CD8-positive, alpha-beta memory T cell (primary cell): ENCODE measurements at places on chromosomes 3 and 15.

GRCh38 chr3:197680955-197681521 lies 55.7 kb downstream of the RUBCN start:
- DNase-seq: no peak

- DNase-seq: peak; percentile 10
Observed at GRCh38 chr15:89171136-89172072, 50.0 kb downstream of the RLBP1 start.

DNA sequence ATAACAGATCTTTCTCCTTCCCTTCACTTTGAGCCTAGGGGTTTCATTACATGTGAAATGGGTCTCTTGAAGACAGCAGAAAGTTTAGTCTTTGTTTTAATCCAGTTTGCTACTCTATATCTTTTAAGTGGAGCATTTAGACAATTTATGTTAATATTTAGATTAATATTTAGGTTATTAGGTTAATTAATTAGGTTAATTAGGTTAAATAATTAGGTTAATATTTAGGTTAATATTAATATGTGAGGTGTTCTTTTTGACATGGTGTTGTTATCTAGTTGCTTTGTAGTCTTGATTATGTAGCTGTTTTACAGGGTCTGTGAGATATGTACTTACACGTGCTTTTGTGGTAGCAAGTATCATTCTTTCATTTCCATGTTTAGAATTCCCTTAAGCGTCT lies 312.9 kb downstream of the NEK10 start:
- no peak for DNase-seq

DNA sequence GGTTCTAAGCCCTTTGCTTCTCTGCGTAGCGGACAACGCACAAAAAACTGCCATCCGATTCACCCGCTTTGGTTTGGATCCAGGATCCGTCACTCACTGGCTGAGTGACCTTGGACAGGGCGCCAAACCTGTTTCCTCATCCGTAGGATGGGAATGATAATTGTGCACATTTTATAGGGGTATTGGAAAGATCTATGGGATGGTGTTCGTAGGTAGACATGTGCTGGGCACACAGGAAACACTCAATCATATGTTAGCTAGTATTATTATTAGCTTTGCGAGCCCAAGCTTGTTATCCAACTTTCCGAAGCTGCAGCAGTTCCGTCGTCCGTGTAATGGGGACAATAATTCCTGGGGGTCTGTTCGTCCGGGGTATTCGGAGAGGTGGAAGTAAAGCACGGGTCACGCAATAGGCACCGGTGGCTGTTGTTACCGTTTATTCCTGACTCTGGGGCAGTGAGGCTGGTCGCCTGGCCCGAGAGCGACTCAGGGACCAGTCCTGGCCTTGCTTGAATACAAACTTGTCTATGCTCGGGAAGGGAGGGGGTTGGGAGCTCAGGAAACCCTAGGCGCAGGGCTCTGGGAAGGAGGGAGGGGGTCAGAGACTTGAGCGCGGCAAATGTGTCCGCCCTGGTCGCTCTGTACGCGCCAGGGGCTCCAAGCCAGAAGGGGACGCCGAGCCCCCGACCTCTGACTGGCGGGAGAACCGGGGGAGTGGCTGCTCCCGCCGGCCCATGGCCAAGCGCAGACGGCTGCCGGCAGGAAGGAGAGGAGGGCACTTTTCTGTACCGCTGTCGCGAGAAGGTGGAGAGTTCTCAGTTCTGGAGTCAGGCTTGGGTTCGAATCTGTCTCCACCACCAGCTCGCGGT lies 1.3 kb downstream of the SPSB4 start:
- DNase-seq: no peak

DNA sequence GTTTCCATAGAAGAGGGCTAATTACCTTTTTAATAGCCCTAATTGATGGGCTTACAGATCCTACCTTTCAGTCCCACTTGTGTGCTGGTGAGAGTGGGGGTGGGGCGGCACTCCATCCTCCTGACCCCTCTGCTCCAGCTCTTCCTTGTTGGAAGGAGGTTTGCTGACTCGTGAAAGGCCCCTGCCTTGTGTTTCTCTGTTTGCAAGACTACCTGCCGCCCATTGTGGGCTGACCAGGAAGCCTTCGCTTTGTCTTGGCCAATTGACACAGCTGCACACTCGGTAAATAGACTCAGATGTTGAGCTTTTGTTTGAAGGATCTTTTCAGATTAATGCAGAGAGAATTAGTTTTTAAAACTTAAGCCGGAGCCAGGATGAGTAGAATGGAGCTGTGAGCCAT lies 197.3 kb upstream of the HES1 start:
- DNase-seq: no peak

DNA sequence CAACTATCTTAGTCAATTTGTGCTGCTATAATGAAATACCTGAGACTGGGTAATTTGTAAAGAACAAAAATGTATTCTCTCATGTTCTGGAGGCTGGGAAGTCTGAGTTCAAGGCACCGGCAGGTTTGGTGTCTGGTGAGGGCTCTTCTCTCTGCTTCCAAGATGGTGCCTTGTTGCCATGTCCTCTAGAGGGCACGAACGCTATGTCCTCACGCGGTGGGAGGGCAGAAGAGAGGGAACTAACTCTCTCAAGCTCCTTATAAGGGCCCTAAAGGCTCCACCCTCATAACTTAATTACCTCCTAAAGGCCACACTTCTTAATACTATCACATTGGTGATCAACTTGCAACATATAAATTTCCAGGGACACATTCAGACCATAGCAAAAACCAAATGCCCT lies 108.4 kb downstream of the ADAMTSL3 start:
- DNase-seq: no peak

GRCh38 chr3:135632556-135633065 lies 332.9 kb upstream of the PPP2R3A start:
- DNase-seq: no peak
